Dermis blood vessel endothelial cell (primary cell): ENCODE measurements at places on chromosomes 7 and 10. TPM values are rescaled to one million over a fixed set of nuclear protein-coding genes. Genes with fewer than 3 reads are reported as not detected.

GRCh38 chr10:30186371-30186875 lies 127.0 kb upstream of the JCAD start:
- peak; percentile 75 for DNase-seq

The ACTR3C gene
- total RNA-seq: 8.9 and 9.5 TPM in 2 replicates

The ZNF365 gene
- under 0.01 TPM in 1 of 2 replicates, not detected in the other for total RNA-seq

- DNase-seq: no peak
These were observed 42.4 kb downstream of the VWA2 start for GRCh38 chr10:114281461-114281860.

DNA sequence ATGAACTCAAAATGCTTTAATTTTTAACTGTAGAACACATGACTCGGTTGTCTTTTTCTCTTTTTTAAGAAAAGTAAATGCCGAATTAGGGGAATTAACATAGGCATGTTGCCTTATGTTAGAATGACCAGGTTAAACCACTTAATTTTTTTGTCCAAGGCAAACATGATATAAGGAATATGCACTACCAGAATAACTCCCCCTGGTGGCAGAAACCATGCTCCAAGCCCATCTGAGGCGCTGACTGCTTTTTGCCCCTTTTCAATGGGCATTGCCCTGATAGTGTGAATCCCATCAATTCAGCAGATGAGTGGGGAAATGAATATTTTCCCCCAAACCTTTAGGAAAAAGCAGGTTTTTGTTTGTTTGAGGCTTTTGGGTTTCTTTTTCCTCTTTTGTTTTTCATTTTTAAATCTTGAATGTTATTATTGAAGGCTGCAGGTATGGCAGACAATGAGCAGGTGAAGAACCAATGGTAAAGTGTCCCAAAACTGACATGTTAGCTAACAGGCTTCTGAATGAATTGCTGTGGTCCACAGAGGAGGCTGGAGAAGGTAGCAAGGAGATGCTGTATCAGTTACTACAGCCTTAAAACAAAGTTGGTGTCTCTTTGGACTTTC lies 284.3 kb downstream of the SORCS3 start:
- peak; percentile 8 for DNase-seq

The ASIC3 gene
- total RNA-seq: 0.42 TPM in 1 of 2 replicates, not detected in the other

DNA sequence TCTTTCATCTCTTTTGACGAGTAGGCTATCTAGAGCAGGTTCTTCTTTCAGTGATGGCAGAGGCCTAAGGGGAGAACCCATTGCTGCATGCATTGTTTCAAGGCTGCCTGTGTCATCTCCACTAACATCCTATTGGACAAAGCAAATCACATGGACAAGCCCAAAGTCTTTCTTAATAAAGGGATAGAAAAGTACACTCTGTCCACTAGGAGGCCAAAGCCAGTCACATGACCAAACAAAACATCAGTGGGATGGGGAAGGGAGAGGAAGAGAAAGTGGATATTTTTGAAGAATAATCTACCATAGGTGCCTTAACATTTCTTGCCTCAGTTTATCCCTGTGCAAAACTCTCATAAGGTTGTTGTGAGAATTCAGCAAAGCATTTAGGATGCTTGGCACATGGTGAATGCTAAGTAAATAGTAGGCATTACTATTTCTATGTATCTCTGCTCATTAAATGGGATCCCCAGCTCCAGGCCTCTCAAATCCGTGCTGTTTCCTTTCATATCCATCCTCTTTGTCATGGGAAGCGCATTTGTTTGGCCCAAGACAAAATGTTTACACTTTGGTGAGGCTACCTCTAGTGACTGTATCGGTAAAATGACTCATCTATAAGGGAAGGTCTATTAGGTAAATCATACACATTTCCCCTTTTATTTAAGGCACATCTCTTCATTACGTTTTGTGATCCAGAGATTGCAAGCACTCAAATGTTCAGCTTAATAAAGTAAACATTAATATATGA lies 16.7 kb upstream of the CADPS2 start:
- peak; percentile 28 for DNase-seq

The MRC1 gene
- 156 and 249 TPM in 2 replicates for total RNA-seq

GRCh38 chr10:56329961-56330360 lies 31.1 kb downstream of the ZWINT start:
- DNase-seq: no peak

The PSD gene
- 0.23 and 0.34 TPM in 2 replicates for total RNA-seq

DNA sequence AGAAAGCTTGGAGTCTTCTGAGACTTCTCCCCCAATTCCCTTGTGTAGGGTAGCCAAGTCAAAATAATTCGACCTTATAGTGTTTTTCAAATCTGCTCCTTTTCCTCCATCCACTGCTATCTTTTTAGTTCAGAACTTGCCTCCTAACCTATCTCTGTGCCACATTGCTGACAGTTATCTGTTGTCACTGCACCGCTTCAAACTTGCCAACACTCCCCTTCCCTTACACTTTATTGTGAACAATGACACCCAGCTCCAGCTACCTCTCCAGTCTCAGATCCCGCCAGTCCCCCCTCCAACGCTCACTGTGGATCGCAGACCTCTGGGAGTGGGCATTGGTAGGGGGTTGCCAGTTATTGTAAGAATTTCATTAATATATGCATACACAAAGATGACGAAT lies 16.3 kb upstream of the HPS1 start:
- DNase-seq: no peak

The SCIN gene
- total RNA-seq: 0.17 and 2.6 TPM in 2 replicates

DNA sequence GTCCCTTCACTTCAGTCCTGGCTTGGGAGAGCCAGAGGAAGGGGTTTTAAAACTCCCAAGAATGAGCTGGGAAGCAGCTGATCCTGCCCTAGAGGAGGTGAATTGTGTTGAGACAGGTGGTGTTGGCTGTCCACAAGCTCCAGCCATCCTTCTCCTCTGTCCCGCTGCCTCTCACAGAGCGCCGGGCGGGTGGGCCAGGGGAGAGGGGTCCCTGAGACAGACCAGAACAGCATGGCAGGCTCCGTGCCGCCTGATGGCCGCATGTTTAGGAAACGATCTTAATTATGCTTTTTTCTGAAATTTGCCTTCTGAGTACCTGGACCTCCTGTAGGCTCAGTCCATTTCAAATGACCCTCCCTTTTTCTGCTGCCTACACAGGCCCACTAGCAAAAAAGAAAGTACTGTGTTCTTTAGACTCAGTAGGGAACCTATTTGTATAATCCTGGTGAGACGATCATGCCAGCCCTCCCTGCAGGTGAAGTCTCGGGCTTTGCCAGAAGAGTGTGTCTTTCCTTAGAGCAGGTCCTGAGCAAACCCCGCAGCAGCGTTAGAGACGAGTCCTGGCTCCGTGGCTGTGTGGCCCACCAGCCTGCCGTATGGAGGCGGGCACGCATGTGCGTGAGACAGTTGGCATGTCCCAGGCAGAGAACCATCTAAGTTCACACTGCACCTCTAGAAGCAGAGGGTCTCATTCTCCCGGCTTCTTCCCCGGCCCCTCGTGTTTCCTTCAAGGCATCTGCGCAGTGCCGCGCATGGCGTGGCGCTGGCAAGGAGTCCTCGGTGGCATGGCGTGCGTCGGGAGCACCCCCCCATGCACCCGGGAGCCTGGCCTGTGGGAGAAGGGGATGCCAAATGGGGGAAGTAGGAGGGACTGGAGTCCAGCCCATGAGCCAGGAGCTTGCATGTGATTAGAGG lies 26.3 kb upstream of the PWWP2B start:
- DNase-seq: no peak

GRCh38 chr10:27600930-27601329 lies 96.8 kb downstream of the RAB18 start:
- no peak for DNase-seq

DNA sequence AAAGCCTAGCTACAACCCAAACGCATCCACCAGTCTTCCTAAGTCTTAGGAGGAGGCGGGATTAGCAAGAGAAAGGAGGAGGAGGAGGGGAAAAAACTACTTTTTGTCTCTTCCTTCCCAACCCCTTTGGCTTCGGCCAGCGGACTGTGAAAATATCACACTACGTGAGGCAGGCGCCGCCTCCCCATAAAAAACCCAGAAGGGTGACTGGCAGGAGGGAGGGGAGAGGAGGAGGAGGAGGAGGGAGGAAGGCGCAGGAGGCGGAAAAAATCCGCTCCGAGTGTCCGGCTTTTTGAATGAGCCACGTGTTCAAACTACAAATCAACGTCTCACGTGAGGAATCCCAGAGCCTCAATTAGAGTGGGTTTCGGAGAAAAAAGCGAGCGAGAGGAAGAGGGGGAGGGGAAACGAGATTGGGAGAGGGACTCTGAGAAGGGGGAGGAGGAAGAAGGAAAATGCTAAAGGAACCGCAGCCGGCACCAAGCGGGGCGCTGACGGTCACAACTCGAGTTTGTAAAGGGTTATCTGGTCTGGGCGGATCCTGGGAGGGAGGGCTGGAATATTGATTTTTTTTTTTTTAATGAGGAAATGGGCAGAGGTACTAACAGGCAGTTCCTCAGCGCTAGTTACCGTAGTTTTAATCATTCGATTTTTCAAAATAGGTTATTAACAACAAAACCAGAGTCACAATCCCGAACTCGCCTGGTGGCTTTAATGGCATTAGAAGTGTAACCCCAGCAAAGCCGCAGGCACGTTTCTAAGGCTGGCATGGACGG lies at the start of gene IGF2BP3:
Gene IGF2BP3, minus strand, starts transcription at position 162 of the 776 bp plus-strand sequence. CDS start 381 bp downstream, outside the sequence.
- DNase-seq: peak; percentile 93

The COL28A1 gene
- total RNA-seq: 0.17 TPM in 1 of 2 replicates, not detected in the other

The FXYD4 gene
- total RNA-seq: not detected in 2 replicates

The ZNF438 gene
- total RNA-seq: 2.6 and 3.9 TPM in 2 replicates

DNA sequence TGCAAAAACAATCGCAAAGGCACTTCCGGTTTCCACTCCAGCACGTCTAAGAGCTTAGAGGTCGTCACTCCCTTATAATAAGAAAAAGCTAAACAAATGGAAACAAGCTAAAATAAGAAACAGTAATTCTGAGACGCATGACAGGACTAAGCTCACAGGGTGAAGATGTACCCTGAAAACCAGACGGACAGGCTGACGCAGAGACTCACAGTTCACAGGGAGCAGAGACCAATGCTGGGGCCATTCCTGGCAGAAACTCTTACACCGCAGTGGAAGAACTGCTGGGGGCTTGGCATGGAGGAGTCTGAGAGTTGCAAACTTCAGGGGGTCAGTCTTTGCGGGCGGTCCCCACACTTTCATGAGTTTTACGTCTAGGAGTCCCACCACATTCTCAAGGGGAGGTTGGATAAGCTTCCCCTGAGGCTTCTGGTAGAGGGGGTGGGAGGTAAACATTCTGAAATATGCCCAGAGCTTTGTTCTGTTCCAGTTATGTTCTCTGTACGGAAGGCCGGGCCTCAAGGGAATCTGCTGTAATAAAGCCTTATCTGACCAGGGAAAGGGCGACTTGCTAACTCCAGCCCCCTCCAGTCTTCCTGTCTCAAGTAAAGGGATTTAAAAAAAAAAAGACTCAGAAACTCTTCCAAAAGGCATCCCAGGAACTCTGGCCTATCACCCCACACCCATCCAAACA lies 47.8 kb downstream of the BRI3 start:
- no peak for DNase-seq

- no peak for DNase-seq
These were observed 820.0 kb downstream of the XPNPEP1 start for GRCh38 chr10:109103278-109103677.

- no peak for DNase-seq
These were observed 244.2 kb upstream of the YAE1 start for GRCh38 chr7:39321909-39322498.

DNA sequence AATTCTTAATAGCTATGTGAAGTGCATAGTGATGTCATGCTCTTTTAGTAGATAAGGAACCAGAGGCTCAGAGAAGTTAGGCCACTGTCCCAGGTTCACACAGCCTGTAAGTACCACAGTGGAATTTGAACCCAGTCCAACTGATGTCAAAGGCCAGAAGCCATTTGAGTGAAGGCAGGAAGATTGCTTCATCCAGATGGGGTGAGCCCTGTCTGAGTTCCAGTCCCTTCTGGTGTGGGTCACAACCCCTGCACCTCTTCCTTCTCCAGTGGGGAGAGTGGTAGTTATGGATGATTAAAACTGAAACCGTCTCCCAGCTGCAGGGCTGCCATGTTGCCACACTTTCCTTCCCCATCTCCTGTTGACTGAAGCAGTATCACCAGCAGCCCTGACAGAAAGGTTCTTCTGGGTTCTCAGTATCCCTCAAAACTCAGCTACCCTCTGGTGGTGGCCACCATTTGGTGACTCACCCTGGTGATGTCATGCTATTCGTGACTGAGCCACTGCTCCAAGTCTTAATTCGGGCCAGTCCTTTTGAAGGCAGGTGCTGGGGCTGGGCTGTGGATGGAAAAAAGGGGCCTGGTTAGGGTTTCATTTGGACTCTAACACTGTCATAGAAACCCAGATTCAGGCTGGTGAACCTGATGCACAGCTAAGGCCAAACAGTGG lies 1.5 kb upstream of the C10orf95 start:
- DNase-seq: peak; percentile 49

DNA sequence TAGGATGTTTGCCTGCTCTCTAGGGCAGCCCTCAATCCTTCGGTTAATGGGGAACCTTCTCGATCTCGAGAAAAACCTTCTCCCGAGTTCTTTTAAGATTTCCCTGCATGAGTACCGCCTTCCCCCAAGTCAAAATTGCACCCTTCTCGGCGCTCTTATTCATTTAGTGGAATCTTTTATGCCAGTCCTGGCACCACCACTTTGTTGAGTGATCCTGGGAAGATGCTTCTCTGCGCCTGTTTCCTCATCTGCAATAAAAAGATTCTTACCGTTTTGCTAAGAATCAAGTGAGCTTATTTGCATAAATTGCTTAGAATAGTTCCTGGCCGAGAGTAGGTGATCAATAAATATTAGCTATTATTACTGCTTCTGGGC lies 697 bp downstream of the ARPC1A start:
- DNase-seq: no peak

The AASS gene
- 39.7 and 44.5 TPM in 2 replicates for total RNA-seq

The PTPRE gene
- total RNA-seq: 178 and 216 TPM in 2 replicates

DNA sequence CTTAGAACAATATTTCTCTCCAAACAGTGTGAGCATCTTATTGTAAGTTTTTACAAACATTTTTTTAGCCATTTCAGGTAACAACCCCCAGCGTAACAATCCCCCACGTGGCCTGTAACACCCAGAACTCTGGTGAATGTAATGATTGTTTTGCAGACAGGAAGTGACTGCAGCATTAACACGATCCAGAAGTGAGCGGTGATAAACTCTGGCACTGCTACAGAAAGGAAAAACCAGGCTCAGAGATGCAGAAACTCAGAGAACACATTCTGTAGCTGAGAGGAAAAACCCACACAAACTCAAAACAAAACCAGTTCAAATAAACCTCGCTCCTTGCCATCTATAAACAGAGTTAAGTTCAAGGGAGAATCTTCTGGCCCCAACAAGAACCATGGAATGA lies 285.7 kb downstream of the FGFR2 start:
- no peak for DNase-seq

GRCh38 chr7:110043519-110043918 lies 1047.4 kb upstream of the LRRN3 start:
- DNase-seq: no peak

DNA sequence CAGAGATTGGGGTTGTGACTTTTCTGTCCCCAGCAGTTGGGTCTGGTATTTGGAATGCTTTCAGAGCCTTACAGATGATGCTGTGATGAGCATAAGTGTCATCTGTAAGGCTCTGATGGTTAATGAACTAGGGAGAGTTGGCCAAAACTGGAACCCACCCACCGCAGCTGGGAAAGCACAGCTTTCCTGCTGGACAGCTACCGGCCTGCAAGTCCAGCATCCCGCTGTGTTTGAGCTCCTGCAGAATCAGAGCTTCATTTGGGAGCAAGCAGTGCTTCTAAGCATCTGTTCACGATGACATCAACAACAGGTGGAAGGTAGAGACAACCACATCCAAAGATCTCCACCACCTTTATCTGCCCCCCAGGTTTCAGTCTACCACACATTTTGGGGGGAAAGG lies 11.7 kb downstream of the UCN3 start:
- no peak for DNase-seq
